Hippocampal formation (tissue), 2 donors: ENCODE measurements at places on chromosomes 6 and 20.

GRCh38 chr6:156175433-156175832 lies 601.7 kb upstream of the ARID1B start:
- no peak for DNase-seq

DNA sequence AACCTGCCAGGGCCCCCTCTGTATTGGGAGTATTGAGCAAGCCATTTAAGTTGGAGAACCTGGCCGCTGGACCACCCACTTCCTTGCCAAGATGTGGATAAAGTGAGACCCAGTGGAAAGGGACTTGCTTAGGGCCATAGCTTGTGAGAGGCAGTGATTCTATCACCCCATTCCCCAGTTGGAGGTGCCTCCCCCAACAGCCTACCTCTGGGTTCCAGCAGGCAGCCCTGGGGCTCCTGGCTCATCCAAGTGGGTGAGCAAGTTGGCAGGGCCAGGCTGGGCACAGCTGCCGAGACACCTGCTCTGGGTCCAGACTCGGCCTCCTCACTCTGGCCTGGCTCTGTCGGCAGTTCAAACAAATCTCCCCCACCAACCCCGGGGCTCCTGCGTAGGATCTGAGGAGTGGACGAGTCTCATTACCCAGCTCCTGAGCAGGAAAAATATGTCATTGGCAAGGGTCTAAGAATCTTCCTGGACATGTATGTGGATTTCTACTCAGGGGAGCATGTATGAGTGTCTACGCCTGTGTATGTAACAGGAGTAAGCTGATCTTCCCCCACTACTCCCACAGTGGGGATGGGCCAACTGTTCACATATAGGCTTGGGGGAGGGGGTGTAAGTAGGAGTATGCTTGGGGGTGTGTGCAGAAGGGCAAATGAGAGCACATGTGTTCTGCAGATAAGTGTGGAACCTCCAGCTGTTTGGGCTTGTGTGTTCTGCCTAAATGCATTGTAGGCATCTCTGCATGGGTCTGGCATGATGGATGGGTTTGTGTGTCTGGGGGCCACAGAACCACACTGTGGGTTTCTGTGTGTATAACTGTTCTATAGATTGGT lies 1.9 kb downstream of the ID1 start:
- no peak for DNase-seq

DNA sequence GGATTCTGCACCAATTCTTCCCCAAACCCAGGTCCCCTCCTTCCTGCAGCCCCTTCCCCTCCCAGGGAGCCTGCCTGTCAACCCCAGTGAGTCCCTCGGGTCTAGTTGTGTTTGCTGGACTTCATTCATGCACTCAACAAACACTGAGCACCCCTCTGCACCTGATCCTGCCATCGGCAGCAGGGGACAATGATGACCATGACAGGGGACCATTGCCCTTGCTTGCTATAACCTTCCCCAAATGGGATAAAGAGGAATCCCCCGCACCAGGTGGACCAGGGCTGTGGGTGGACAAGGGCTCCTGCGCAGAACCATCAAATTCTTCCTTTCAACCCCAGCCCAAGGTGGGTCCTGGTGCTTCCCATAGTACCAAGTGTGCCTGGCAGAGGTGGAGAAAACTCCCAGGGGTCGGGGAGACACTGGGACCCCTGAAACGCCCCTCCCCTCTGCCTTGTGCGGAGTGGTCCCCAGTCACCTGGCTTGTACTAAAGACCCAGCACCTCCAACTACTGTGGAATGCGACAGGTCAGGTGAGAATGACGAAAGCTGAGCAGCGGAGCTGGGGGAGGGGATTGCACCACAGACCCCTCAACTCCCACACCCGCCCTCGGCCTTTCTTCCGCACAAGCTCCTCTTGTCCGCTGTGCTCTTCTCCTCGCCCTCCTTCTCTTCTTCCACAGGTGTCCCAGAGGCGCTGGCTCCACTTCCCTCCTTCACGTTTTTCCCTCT lies 119.9 kb upstream of the ZNF217 start:
- DNase-seq = no peak

DNA sequence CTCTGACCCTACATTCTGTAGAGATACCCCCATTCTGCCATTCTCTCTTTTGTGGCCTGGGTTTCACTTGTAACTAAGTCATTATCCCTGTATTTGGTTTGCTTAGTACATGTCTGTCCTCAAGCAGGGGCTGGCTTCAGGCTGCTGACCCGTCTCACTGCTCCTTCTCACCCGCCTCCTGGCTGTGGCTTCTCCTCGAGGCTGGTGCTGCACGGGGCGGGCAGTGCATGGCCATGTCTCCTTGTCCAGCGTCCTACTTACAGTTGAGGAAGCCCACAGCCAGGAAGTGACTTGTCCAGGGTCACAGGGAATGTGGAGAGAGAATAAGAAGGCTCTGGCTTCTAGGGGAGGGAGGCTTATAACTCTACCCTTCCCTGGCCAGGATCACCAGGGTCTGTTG lies 11.3 kb downstream of the GTSF1L start:
- no peak for DNase-seq

DNA sequence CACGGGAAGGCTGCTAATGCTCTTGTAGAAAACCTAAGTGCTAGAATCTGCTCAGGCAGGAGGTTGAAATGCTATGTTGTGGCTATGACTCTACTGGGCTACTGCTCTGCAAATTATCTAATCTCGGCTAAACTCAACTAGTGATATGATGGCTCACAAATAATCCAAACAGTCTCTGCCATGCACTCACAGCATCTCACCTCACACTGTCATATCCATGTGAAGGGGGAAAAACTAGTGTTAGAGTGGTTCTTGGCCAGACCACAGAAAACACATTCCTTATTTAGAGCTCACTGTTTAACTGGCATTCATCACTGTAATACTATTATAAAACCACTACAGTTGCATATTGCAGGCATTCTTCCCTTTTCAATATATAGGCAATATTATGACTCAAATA lies 81.8 kb upstream of the DST start:
- no peak for DNase-seq

DNA sequence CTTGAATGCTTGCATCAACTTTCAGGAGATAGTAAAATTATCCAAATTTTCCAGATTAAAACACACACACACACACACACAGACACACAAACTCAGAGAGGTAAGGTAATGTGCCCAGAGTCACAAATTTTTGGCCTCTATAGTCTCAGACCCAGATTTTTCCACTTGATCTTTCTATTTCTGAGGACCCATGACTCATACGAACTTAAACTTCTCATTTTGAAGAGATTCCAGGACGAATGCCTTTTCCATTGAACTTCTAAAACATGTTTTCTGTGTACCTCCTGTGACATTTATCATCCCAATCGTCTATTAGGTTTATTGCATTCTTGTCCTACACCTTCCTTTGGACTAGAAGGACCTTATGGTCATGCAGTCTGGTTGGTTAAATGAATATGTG lies 172.9 kb upstream of the COL21A1 start:
- DNase-seq = no peak

GRCh38 chr6:20317430-20317829 lies 84.2 kb upstream of the E2F3 start:
- DNase-seq = no peak

DNA sequence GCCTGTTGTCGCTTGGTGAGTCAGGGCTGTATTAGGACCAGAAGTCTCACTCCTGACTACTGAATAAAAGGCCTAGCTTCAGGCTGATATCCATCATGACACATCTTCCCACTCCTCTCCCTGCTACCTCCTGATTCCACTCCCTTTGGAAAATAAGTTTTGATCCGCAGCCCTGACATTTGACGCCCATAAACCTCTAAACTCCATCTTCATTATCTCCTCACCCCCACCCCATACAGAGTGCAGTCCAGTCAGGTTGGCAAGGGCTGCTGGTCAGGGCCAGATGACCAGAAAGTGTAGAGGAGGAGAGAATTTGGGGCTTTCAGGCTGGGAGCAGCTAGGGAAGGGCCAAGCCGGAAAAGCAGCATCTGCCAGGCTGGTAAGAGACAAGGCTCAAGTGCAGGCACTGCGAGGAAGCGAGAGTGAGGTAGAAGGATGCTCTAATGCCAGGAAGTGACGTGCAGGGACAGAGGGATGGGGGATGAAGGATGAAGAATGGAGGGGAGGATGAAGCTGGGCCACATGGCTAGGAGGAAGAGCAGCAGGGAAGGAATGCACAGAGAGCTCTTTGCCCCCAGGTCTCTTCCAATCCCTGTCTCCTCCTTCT lies 1.2 kb downstream of the GGT7 start:
- DNase-seq = peak; percentile 1

- DNase-seq = no peak
These were observed 15.2 kb upstream of the GDAP1L1 start for GRCh38 chr20:44231713-44232468.

- no peak for DNase-seq
These were observed 166.8 kb upstream of the FOXQ1 start for GRCh38 chr6:1144842-1145767.

GRCh38 chr6:35093783-35094182 lies 47.4 kb downstream of the TCP11 start:
- no peak for DNase-seq

- DNase-seq = no peak
These were observed 173.9 kb downstream of the PRDM13 start for GRCh38 chr6:99780556-99780885.

DNA sequence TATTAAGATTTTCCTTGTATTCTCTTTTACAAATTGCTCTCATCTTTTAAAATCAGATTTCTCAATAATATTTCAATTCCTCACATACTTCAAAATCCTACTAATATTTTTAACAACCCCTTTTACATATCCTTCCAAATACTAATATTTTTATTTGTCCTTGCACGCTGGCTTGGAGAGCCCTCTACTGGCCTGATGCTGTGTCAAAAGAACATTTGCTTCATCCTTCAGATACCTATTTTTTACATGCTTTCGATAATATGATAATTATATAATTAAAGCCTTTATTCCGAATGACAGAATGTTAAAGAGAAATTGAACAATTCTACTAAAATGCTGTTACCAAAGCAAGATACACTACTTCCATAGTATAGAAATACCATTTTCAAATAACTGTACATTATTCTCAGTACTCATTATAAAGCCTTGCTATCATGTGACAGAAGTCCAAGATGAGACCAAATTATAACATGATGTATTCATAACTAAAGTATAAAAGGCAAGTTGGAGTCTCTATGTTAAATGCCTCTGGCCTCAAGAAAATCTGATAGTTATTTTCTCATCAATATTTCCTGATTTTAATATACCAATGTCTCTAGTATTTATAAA lies 39.0 kb upstream of the PLN start:
- DNase-seq = peak; percentile 22

- DNase-seq = no peak
These were observed 100.0 kb downstream of the RWDD2A start for GRCh38 chr6:83292900-83293843.

GRCh38 chr6:28880894-28881780 lies 42.6 kb downstream of the TRIM27 start:
- peak; percentile 62 for DNase-seq

DNA sequence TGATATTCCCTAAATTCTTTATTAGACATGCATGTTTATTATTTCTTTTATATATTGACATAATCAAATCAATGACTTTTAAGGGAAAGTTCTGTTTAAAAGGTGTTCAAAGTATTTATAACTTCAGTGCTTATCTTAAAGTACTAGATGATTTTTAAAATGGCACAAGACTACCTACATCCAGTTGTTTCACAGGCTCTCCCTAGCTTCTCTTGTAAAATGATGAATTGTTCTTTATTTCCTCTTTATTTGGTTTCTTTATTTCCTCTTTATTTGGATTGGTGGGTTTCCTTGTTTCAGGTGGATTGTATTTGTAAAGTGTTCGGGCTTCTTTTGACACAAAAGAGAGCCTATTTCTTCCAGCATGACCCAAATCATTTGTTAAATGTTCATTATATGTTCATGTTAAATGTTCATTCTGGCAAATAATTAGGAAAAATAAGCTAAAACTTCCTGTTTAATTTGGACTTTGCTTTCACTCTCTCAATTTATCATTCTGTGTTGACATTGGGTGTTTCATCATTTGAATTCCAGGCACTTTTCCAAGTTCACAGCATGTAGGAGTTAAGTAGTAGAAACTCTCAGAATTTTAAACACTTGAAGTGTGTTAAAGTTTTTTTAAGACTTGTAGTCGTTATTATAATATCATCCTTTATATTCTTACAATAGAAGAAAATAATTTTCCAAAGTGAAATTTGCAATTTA lies 24.6 kb downstream of the MLIP start:
- no peak for DNase-seq

DNA sequence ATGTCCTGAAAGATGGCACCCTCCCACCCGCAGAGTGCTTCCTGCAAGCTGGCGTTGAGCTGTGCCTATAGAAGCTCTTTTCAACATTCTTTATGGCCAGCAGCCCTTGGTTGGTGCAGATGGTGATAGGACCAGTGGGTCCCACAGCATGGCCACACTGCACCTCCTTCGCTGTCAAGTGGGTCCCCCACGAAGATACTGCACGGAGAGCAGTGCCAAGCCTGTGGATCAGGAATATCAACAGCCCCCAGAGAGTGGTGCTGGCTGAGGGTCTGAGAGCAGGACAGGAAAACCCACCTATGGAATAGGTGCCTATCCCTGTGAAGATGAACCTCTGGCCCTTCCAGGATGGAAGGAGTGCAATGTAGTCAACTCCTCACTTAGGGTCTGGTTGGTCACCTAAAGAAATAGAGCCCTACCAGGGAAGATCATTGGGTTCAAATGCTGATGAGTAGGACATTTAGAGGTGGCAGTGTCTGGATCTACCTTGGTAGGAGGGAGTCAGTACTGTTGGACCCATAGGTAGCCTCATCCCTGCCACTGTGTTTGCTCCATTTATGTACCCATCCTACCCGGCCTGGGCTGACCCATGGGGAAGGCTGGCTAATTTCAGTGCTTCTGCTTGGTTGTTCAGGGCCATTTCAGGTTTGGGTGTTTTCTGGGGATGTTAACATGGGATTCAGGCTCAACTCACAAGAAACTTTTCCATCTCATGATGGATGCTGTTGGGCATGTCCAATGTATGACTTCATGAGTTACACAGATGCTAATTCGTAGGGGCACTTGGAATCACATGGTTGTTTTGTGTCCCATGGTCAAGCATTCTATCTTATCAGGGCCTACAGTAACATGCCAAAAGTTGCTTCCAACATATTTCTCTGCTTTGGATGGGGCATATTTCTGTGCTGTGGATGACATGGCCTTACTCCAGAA lies 33.4 kb upstream of the MICB start:
- no peak for DNase-seq

DNA sequence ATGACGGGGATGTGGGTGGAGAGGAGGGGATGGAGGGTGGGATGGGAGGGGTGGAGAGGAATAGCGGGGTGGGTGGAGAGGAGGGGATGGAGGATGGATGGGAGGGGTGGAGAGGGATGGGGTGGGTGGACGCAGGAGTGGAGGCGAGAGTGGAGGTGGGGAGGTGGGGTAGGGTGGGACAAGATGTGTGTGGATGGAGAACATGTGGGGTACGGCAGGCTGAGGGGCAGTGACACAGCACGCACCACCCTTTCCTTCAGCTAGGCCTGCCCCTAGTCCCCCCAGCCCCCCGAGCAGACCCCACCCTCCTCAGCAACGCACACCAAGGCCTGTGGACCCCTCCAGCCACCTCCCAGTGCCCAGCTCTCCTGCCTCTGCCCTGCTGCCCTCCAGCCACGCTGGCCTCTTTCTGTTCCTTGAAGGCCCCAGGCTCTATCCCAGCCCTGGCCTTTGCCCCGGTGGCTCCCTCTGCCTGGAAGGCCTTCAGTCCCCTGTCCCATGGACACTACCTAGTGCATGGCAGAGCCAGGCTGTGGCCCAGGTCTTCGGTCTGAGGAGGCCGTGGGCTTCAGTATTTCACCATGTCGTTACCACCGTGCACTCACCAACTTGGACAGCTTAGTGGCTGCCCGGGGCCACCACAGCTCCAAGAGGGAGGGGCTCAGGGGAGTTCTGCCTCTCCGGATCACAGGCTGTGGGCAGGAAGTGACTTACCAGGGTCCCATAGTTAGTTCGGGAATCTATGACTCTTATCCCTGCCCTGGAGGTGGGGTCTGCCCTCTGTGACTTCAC lies 78.4 kb upstream of the PMEPA1 start:
- no peak for DNase-seq

GRCh38 chr6:113377362-113377942 lies 479.7 kb upstream of the MARCKS start:
- no peak for DNase-seq
